ENCODE measurements at places on chromosomes 7 and 10.

GRCh38 chr10:130968964-130969363 lies 342.6 kb downstream of the TCERG1L start:
- DNase-seq = no peak

GRCh38 chr7:69114374-69114773 lies 483.9 kb upstream of the AUTS2 start:
- no peak for DNase-seq

DNA sequence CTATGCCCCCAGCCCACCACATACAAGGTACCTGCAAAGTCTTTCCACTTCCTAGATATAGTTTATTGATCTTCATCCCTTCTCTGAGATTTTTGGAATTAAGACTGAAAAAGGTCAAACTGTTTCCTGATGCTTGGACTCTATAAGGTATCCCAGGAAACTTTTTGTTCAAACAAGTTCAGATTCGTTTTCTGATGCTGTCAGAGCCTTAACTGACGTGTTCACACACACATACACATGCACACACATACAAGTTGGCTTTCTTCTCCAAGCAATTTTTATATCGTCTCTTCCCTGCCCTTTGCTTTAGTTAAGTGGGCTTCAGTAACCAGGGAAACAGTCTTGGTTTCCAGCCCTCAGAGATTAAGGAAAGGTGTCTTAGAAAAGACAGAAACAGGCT lies 11.7 kb upstream of the VPS41 start:
- no peak for DNase-seq

DNA sequence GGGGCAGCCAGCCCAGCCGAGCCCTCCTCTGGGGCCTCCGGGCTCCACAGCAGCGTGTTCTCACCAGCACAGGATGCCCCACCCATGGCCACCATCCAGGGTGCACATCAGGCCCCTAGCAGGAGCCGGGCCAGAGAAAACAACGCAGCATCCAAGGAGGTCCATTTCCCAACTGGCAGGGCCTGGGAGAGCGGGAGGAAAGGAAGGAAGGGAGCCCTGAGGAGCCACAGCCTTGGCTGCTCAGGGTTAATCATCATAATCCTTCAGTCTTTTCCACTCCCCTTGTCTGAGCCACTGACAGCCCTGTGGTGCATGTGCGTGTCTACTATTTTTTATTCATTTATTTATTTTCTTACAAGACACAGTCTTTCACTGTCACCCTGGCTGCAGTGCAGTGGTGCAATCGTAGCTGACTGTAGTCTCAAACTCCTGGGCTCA lies 3.6 kb downstream of the PLAC9 start:
- no peak for DNase-seq

DNA sequence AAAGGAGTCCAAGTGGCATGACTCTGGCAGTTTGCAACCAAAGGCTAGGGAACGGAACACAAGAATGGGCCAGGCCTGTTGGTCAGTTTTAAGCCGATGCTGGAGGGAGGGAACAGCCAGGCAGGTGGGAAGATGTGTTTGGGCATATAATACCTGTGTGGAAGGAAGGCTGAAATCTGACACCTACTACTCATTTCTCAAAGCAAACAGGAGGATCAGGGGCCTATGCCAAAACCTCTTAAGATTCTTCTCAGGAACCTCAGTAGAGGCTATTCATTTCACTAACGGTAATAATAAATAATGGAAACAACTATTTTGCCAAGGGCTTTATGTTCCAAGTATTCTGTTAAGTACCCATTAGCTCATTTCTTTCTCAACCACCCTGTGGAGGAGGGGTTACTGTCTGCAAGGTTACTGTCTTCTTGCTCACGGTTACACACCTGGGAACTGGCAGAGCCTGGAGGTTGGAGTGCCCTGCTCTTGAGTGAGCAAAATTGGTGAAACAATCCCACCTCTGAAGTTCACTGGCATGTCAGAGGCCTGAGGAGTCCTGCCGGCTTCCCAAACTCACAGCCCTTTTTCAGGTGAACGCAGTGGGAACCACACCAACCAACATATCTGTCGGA lies 35.5 kb downstream of the GOT1 start:
- peak; percentile 25 for DNase-seq

DNA sequence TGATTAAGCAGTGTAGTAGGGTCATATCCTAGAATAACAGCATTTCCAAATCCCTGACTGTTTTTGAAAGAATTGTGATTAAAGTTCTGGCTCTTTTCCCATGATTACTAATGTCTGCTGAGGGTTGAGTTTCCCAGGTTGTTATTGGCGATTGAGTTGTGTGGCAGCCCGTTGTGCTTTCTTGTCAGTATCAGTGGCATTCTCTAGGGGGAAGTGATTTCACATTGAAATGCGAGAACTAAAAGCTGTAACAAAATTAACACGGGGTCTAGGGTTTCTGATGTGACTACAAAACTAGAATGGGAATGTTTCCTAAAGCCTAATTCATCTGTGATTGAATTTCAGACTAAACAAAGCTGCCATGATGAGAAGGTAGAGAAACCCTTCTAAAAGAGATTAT lies 349.4 kb downstream of the EXOC4 start:
- peak; percentile 58 for DNase-seq

GRCh38 chr7:92621026-92621540 lies 30.9 kb upstream of the FAM133B start:
- peak; percentile 76 for DNase-seq

- DNase-seq = peak; percentile 24
These were observed at the start of gene INSYN2A for GRCh38 chr10:127196282-127197153. Gene INSYN2A (minus strand): TSS chr10:127196591. CDS start chr10:127176395, 20,196 bp downstream.

DNA sequence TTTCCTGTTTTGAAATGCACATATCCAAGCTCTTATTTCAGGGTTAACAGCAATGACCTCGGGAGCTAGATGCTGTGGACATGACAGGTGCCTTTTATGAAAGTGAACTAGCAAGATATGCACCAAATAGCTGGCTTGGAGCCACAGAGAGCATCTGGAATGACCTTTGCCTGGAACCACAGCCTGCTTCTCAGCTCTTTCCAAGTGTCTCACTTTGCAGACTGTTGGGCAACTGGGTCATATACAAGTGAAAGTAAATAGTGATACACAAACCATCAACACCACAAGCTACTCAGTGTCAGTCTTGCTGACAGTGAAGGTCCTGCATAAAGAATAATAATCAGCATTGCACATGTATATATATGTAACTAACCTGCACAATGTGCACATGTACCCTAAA lies 183.5 kb downstream of the RNF133 start:
- DNase-seq = no peak

DNA sequence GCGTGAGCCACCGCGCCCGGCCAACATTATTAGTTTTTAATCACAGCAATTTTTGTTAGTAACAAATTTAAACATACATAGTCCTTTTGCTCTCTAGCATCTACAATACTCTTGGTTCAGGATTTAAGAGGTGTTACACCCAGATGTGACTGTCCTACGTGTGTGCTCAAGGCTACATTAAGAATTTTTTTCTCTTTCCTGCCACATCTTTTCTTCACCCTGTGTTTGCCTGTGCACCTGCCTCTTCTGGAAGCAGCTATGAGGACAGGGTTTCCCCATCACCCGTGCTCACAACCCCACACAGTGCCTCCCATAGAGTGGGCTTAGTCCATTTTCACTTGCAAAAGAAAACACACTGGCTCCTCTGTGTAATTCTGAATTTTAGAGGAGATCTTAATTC lies 186.7 kb upstream of the KLF6 start:
- no peak for DNase-seq

GRCh38 chr10:65571011-65571570 lies 1354.7 kb upstream of the LRRTM3 start:
- DNase-seq = no peak

GRCh38 chr10:61486251-61486650 lies 33.1 kb upstream of the TMEM26 start:
- DNase-seq = no peak

Measured in NCI-H1436 (cell line).